ENCODE measurements at places on chromosomes 12 and 14.

- DNase-seq = no peak
These were observed 5.1 kb downstream of the PIANP start for GRCh38 chr12:6695313-6696045.

DNA sequence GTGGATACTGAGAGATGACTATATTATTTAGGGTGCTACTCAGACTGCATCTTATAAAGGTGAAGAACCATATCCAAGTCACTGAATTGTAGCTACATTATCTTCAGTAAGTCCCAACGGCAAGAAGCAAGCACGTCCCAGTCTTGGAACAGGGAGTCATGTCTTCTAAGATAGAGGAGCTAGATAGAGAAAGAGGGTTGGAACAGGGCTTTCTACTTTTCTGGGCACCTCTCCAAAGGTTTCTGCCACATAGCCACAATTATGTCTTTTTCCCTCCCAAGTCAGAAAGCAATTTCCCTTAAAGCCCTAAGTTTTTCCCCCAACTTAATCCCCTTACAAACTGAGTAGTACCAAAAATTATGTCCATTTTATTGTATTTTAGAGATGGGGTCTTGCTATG, 22.4 kb downstream of the MAPK1IP1L start:
- DNase-seq = no peak

DNA sequence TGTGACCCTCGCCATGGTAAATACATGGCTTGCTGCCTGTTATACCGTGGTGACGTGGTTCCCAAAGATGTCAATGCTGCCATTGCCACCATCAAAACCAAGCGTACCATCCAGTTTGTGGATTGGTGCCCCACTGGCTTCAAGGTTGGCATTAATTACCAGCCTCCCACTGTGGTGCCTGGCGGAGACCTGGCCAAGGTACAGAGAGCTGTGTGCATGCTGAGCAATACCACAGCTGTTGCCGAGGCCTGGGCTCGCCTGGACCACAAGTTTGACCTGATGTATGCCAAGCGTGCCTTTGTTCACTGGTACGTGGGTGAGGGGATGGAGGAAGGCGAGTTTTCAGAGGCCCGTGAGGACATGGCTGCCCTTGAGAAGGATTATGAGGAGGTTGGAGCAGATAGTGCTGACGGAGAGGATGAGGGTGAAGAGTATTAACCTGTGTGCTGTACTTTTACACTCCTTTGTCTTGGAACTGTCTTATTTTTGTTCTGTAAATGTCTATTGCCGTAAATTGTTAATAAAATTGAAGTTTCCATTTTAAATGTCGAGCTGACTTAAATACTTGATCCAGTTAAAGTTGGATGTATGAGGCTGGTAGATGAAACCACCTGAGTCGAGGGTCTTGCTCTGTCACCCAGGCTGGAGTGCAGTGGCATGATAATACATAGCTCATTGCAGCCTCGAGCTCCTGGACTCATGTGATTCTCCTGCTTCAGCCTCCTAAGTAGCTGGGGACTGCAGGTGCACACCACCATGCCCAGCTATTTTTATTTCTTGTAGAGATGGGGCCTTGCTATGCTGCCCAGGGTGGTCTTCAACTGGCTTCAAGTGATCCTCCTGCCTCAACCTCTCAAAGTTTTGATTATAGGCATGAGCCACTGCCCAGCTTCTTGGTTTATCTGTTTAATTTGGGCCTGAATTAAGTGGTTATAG, 8.2 kb downstream of the TUBA1C start:
- no peak for DNase-seq

DNA sequence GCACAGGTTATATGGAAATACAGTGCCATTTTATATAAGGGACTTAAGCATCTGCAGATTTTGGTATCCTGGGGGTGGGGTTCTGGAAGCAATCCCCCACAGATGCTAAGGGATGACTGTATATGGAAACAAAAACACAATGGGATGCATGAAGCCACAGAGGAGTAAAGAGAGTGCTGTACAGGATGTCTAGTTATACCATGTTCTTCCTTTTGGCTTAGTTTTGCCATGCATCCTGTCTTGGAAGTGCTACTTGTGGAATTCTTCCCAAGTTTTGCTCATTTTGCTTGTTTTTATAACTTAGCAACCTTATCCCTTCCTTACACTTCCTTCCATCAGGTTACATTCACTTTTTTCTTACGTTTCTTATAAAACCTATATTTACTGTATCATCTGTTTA, 55.6 kb downstream of the TRMT5 start:
- no peak for DNase-seq

- DNase-seq = no peak
These were observed 25.0 kb upstream of the P2RX7 start for GRCh38 chr12:121107681-121108080.

GRCh38 chr12:116717466-116718437, 20.1 kb downstream of the SPRING1 start:
- no peak for DNase-seq

- DNase-seq = no peak
These were observed 5.6 kb downstream of the TNFRSF1A start for GRCh38 chr12:6336079-6336888.

DNA sequence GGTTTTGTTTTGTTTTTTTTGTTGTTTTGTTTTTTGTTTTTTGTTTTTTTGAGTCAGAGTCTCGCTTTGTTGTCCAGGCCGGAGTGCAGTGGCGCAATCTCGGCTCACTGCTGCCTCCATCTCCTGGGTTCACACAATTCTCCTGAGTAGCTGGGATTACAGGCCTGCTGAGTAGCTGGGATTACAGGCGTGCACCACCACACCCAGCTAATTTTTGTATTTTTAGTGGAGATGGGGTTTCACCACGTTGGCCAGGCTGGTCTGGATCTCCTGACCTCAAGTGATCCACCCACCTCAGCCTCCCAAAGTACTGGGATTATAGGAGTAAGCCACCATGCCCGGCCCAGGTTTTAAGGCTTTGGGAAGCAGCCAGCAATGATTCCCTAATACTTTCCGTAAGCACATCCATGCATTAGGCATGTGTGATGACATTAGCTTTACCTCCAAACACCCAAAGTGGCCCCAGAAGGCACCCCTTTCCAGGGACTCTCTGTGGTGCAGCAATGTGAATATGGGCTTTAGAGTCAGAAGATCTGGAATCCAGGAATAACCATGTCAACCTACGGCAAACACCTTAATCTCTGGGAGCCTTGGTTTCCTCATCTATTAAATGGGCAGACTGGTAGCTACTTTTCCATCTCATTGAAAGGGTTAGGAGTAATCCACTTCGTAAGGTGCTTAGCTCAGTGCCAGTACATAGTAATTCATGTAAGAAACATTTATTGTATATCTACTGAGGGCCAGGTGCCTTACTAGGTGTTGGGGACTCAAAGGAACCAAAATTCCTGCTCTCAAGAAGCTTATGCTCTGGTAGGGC, 152.9 kb downstream of the ZFP36L1 start:
- DNase-seq = no peak

DNA sequence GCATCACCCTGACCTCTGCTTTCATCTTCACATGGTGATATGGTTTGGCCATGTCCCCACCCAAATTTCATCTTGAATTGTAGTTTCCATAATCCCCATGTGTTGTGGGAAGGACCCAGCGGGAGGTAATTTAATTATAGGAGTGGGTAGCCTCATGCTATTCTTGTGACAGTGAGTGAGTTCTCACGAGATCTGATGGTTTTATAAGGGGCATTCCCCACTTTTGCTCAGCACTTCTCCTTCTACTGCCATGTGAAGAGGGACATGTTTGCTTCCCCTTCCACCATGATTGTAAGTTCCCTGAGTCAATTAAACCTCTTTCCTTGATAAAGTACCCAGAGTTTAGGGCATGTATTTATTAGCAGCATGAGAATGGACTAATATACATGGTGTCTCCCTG, 38.2 kb downstream of the TMBIM6 start:
- no peak for DNase-seq

- DNase-seq = no peak
These were observed 939 bp downstream of the TGFB3 start for GRCh38 chr14:75980856-75981255.
